ENCODE measurements at places on chromosomes 7 and 10.

DNA sequence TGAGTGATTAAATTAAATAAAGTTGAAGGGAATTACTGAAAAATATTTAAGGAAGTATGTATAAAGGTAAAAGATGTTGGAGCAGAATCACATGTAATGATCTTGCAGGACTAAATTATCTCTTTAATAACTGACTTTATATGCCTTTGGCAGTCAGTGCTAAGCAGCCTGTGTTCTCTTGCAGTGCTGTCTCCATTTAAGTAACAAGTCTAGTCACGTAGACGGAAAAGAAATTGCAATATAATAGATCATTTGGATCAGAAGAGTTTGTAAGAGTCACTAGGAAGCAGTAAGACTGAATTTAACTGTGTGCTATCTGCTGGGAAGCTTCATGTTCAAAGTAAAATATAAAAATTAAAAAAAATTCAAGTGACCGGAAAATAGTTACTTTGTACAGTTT, 21.4 kb downstream of the BZW2 start:
- no peak for DNase-seq

DNA sequence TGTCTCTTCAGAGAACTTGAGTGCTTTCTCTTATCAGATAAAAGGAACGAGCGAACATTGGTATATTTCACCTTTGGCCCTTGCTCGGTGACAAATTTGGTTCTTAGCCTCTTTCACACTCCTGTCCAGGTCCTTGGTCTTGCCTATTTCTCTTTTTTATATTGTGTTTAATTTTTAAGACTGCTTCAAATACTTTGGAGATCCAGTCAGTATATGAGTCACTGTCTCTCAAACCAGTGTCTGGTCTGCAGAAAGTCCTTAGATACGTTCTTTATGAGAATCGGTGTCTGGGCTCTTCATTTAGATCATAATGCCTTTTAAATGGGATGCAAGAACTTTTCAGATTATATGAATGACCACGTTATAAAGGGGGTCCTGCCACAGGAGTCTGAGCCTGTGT, 55.0 kb downstream of the PIK3AP1 start:
- DNase-seq, result no peak

- DNase-seq, result no peak
Observed at GRCh38 chr7:148153616-148154284, 436.8 kb upstream of the C7orf33 start.

DNA sequence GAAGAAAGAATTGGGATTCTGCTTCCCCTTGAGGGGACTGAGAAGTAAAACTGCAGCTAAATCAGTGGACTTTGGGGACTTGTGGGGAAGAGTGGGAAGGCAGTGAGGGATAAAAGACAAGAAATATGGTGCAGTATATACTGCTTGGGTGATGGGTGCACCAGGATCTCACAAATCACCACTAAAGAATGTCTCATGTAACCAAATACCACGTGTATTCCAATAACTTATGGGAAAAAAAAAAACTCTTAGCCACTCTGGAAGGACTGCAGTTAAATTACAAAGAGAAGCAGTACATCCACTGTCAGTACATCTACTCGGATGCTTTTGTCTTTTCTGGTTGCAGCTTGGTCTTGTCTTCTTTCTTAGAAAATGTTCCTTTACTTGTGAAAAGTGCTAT, 27.4 kb upstream of the GOT1 start:
- DNase-seq, result no peak

GRCh38 chr7:74671602-74672001, 14.1 kb downstream of the GTF2I start:
- DNase-seq, result no peak

DNA sequence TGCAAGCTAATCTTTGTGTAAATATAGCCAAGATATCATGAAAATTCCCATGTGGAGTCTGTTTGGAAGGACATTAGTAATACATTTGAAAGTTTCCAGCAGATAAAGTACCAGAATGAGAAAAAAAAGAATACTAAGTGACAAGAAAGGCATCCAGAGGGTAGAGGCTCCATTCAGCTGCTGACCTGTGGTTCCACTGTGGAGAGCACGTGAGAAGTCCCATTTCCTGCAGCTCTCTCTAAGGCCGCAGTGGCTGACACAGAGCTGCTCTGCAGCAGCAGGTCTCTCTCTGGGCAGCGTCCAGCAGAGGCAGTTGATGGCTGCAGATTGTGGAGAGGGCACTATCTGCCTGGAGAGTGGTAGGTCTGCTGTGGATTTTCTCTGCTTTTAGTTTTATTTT, 100.1 kb upstream of the TMEM72 start:
- DNase-seq, result no peak

- no peak for DNase-seq
Observed at GRCh38 chr7:17095931-17096330, 202.5 kb upstream of the AHR start.

GRCh38 chr7:27213433-27214238, 13.7 kb upstream of the HOXA13 start:
- DNase-seq, result no peak

DNA sequence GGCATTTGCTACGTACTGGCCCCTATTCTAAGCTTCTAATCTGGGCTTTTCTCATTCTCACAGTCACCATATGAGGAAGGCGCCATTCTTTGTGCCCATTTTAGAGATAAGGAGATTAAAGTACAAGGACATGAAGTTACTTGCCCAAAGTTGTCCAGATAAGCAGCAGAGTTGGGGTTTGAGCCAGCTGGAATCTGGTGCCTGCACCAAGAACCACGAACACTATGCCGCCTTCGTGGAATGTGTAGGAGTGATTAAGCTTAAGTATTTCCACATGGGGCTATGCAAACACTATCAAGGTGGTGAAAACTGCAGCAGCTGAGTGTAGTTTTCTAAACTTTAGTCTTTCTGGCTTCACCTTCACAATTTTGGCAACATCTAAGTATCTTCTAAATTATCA, 342.7 kb upstream of the ETV1 start:
- no peak for DNase-seq

DNA sequence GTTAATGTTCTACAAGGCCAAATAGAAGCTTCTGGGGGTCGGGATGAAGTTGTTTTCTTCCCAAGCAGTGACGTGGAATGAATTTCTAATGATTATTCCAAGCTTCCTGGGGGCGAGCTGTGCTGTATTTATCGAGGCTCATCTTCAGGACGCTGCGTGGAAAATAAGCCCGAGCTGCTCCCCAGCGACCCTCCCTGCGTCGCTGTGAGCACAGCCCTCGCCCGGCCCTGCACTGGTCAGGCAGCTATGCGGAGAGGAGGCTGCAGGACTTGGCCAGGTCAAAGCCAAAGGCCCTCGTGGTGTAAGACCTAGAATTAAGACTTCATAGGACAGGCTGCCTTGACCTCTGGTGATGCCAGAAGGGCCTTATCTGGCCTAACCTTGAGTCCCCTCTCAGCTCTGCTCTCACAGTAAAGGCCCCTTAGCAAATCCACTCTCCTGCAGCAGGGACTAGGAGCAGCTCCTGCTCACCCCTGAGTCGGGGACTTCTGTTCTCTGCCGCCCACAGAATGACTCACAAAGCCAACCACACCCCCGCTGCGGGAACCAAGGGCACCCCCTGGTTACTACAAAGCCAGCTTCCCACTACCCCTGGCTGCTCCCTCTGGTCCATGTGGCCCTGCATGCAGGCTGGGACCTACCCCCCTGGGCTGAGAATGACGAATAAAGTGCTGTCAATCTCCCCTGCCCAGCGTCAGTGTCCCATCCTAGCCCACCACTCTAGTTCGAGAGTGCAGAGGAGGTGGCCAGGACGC, 501.6 kb downstream of the TCERG1L start:
- DNase-seq, result no peak

- DNase-seq, result no peak
Observed at GRCh38 chr7:151681726-151682125, 162.0 kb upstream of the RHEB start.

GRCh38 chr7:65722361-65722792, 150.5 kb upstream of the VKORC1L1 start:
- DNase-seq, result no peak

DNA sequence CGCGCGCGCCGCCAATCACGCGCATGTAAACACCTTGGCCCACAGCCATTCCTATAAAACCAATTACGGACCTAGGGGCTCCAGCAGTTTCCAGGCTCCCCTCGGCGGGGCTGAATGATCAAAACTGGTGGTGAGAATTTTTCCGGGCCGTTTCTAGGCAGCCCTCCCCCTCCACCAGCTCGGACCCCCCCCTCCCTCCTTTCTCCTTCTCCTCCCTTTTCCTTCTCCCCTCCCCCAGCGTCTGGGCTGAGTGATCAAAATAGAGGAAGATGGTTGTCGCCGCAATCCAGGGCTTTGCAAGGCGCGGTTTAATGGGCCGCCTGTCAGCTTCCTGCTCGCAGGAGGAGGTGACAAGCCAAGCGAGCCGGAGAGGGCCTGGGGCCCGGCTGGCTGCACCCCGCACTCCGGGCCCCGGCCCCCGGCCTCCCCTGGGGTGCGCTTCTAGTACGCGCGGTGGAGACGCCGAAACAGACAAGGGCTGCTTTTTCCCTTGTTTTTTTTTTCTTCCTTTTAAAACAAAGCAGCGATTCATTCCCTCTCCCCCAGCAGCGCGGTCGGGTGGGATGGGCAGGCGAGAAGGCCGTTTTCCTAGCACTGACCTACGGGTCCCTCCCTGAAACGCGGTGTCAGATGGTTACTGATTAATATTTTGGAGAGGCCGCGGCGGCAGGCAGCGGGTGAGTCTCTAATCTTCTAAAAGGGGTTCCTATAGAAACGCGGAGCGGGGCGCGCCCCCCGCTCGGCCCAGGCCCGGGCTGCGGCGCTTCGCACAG, 528 bp upstream of the TNRC18 start:
- DNase-seq, result peak; percentile 98

GRCh38 chr10:84607044-84607443, 278.7 kb downstream of the CCSER2 start:
- DNase-seq, result no peak

GRCh38 chr7:100156331-100157068, 2.0 kb downstream of the TRAPPC14 start:
- no peak for DNase-seq

DNA sequence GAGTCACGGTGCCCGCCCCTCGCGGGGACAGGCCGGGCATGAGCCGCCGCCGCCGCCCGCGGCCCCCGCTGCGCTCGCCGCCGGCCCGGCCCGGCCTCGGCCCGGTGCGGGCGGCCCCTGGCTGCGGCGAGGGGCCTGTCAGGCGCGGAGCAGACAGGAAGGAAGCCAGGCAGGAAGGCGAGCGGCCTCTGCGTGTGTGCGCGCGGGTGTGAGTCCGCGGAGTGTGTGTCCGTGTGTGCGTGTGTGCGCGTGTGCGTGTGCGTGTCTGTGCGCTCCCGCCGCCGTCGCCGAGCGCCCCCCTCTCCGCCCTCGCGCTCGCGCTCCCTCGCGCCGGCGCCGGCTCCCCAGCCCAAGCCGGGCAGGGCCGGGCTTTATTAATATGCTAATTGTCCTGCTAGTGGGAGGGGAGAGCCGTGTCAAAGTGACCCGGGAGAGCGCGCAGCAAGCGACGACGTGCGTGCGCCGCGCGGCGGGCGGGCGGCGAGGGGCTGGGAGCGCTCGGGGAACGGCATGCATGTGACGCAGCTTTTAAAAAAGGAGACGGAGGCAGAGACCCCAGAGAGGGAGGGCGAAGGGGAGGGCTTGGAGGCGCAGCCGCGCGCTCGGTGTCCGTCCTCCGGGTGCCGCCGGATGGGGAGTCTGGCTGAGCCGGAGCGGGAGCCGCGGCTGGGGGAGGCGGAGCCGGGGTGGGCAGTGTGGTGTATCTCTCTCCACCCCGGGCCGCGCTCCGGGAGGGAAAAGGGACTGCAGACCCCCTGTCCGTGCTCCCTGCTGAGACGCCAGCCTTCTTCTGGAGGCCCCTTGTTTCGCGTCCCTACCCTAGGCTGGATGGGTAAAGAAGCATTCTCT, at the start of gene LDB1:
Gene LDB1, minus strand, starts transcription at position 227 of the 849 bp plus-strand sequence. CDS start 258 bp downstream, outside the sequence.
- peak; percentile 53 for DNase-seq

DNA sequence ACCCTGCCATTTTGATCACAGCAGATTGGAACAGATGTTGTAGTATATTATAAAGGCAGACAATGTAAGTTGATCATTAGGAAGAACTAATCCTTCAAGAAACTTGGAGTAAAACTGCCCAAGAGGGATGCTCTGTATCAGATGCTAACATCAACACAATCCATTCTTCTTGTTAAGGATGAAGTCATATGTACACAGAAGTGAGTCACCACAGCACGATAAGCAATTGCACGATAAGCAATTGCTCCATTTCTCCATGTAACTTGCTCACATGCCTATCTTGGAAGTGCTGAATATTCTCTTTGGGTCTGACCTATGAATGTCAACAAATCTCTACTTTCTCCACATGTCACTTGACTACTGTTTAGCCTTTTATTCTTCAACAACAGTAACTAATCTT, 41.5 kb upstream of the DMTF1 start:
- no peak for DNase-seq

DNA sequence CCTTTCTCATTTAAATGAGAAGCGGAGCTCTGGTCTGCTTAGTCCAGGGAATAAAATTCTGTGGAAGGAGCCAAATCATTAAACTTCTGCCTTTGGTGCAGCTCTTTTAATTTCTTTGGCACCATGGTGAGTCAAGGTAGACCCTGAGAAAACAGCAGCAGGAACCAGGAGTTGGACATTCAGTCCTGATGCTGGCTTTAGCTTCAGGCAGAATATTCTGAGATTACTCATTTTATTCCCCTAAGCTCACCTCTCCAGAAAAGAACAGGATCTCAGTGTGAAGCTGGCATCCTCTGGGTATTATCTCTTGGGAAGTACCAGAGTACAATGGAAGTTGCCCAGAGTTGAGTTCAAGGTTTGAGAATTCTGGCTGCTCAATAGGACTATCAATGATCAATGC, 211.6 kb upstream of the NRP1 start:
- no peak for DNase-seq
